HuH-7.5 (cell line): ENCODE measurements at places on chromosomes 11 and 22.

- DNase-seq = no peak
Observed at GRCh38 chr22:33005476-33005875, 52.7 kb downstream of the SYN3 start.

DNA sequence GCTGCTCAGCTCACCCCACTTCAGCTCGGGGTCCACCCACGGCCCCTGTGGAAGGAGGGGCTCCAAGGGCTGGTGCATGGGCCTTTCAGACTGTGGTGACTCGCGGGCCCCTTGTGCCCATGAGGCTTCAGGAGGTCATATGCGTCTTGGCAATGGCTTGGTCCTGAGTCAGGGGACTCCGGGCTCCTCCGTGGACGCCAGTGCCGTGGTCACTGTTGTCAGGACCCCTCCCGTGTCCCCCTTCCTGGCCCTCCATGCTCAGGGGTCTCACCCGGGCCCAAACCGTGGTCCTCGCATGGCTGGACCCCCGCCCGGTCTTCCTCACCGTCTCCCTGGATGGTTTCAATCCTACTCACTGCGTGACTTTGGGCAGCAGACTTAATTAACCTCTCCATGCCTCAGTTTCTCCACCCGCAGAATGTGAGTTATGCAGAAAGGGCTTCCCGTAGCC, 436.4 kb downstream of the TBC1D22A start:
- DNase-seq = no peak

DNA sequence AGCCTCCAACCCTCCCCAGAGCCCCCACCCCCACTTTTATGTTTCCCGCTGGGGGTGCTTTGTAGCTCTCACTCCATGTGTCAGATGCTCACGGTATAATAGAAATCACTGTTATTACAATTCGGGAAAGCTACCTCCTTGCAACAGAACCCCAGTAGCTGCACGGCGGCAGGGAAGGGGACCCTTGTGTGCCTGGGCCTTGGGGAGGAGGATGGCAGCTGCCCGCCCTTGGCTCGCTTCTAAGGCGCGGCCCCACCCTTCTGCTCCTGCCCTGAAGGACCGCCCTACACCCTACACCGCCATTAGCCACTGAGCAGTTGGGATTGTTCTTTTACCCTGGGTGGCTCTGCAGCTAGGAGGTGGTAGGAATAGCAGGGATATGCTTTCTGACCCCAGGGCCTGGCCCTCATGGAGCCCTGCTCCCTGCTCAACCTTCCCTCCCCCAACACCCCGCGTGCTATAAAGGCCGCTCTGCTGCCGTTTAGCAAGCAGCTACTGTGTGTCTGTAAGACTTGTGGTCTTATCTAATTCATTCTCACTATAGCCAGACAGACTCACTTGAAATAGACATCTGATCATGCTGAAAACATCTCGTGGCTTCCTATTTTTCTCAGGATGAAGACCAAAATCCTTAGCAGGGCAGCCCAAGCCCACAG, 219.7 kb downstream of the CEP164 start:
- no peak for DNase-seq

- no peak for DNase-seq
Observed at GRCh38 chr22:31639436-31640039, 22.5 kb downstream of the PISD start.

DNA sequence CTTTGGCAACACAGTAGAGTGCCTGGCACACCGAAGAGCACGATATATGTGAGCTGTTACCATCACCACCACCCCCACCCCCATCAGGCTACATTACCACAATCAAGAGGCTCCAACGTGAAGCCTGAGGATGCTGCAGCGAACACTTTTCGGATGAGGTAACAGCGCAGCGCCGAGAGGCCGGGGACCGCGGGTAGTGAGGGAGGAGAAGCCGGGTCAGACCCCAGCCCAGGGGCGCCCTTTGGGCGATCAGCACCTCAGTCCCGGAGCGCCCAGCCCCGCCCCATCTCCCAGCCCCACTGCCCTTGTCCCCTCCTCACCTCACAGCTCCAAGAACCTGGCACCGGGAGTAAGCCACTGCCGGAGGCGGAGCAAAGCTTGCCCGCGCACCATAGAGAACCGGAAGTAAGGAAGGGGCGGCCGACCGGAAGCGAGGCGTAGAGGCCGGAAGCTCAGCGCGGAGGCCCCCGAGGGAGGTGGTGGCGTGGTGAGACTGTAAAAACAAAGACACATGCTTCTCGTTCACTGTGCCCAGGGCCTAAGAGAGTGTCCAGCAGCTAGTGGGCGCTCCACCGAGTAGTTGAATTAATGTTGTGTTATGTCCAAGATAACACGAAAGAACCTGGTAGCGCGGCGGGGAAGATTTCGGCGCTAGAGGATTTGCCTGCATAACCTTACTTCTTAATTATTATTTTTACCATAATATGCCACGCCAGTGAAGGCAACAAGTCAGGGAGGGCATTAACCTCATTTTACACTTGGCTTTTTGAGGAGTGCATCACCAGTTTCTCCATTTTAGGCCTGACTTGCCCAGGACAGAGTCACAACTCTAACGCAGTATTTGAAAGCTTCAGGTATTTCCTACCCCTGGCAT, at the start of gene THOC5:
Gene THOC5, minus strand, starts transcription at position 407 of the 874 bp plus-strand sequence. CDS start 4,610 bp downstream, outside the sequence.
- peak; percentile 99 for DNase-seq

DNA sequence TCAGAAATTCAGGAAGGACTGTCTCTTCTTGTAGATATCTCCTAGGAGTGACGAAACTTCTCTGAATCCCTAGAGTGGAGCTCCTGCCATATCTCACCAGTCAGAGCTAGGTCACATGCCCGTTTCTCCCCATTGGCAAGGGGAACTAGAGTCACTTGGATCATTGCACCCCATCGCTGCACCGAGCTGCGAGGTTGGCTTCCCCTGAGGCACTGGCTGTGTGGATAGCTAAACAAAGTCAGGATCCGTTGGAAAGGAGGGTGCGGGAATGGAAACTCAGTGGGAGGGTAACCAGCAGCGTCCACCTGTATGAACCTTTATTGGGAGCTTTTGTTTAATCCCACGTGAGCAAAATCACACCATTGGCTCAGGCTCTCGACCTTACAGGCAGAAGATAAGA, 283.8 kb downstream of the BRD1 start:
- DNase-seq = no peak

- DNase-seq = no peak
Observed at GRCh38 chr11:5242933-5243815, 6.5 kb downstream of the HBG1 start.

- DNase-seq = no peak
Observed at GRCh38 chr22:49923445-49923844, 5.0 kb downstream of the CRELD2 start.

- peak; percentile 59 for DNase-seq
Observed at GRCh38 chr11:117702946-117703598, 93.9 kb downstream of the DSCAML1 start.

DNA sequence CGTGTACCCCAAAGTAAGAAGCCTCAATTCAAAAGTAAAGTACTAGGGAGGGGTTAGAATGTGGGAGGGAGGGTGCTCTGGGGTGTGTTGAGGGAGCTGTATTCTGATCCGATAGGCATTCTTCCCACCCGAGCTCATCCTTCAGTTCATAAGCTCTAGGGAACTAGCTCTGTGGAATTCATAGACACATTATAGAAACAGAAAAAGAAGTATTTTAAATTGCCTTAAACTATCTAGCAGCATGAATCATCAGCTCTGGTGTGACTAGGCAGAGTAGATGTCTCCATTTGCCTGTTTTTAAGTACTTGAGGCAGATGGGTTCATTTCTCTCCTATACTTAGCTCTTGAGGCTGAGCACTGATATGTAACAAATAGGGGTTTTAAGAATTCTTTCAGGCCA, 7.3 kb upstream of the SGSM3 start:
- DNase-seq = no peak

DNA sequence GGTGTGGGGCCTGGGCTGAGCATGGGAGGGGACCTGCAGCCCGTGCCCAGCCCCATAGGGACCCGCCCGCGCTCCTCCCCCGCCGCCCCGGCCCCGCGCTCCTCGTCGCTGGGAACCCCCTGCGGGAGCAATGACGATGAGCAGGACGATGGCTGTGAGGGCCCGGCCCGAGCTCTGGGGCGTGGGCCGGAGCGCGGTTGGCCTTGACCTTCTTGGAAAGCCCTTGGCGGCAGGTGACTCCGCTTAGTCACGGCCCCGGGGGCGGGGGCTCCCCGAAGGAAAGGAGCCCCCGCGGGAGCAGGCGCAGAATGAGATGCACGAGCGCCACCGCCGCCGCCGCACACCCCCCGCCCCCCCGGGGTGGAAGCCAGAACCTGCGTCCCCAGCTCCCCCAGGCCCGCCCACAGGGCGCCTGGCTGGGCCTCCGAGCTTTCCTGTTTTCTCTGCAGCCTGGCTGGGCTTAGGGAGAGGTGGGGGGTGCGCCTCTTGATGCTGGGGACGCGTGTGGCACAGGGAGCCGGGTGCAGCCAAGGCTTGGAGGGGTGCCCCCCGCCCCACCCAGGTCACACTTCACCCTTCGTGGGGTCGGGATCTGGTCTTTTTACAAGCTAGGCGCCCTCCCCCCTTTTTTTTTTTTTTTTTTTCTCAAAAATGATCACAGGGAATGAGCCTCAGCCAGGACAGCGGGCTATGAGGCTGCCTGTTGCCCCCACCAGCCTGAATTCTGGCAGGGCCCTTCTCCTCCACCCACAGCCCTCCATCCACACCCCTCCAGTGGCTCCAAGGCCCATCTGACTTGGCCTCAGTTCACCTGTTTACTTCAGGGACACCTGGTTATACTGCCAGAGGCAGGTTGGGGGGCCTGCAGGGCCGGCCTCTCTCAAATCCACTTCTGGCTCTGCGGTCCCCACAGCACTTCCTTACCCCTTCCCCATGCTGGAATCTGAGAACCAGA, 17.9 kb downstream of the CRELD2 start:
- peak; percentile 86 for DNase-seq

- no peak for DNase-seq
Observed at GRCh38 chr22:37248251-37248650, 4.2 kb upstream of the RAC2 start.

- DNase-seq = no peak
Observed at GRCh38 chr11:11558396-11558795, 63.4 kb downstream of the GALNT18 start.

DNA sequence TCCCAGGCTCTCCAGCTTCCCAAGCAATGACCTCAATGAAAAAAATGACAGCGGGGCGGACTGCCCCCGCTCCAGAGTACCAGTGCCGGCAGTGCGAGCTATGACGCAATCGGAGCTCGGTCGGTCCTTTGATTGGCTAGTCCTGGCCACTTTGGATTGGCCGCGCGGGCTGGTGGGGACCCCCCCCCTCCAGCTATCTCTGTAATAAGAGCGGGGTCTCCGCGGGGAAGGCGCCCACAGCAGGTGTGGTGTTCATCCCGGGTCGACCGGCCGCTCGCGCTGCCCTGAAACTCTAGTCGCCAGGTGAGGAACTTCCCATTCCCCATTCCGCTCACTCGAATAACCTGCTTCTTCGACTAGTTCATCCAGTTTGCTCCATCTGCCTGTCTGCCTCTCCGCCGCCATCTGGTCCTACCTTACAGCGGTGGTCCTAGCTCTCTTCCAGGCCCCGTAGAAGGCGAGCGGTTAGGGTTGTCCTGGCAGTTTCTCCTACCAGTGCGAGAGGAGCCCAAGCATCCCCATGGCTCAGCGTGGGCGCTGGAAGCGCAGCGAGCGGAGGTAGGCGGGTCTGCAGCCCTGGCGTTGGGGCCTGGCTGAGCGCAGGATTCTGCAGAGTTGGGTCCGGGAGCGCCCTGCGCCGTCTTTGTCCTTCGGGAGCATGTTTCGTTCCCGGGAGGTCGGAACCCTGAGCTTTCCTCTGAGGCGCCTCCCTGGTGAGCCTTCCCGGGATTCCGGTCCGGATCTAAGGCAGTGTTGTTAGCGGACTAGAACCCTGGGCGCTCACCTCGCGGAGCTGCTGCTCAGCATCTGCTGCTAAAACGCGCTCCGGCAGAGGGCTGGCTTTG, at the start of gene CALCB:
Gene CALCB, plus strand, starts transcription at position 233 of the 845 bp plus-strand sequence. CDS start 1,126 bp downstream, outside the sequence.
- DNase-seq = peak; percentile 25

- no peak for DNase-seq
Observed at GRCh38 chr11:8038393-8038792, 42.6 kb upstream of the TUB start.

- no peak for DNase-seq
Observed at GRCh38 chr11:72123117-72123653, 10.7 kb upstream of the ANAPC15 start.

DNA sequence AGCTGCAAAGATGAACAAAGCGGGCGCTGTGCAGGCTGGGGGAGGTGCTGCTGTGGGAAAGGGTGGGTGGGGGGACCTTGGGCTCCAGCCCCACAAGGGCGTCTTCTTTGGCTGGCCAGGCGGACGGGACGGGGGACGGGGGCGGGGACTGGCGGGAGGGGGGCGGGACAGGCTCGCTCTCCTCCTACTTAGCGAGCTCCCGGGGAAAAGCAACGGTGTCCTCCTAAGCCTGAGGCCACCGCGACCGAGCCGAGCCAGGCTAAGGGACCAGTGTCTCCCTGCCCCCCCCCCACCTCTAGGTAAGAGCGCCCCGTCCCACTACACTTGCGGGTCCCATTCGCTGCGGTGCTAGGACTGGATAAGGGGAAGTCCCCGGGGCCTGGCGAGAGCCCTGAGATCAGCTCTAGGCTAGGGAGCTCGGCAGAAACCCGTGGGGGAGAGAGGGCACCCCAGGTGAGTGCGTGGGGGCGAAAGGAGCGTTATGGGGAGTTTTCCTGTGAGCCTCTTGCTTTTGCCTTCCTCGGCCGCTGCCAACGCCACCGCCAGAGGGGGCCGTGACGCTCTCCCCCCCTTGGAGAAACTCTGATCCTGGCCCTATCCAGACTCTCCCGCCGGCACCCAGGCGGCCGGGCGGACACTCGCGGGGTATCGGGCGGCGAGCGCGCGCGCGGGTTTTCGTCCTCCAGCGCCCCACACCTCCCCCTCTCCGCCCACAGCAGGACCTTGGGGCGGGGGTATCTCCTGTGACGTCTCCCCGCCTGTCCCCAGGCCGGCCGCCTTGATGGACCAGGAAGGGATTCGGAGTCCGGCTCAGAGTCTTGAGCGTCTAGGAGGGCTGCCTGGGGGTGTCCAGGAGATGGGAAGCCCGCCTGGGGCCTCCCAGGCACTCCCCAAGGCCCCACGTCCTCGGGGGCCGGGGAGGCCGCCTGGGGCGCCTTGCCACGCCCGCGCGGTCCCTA, at the start of gene PHLDB1:
Gene PHLDB1, plus strand, starts transcription at position 215 of the 959 bp plus-strand sequence. CDS start 6,222 bp downstream, outside the sequence.
- DNase-seq = peak; percentile 62

- no peak for DNase-seq
Observed at GRCh38 chr11:96196181-96196662, 146.8 kb downstream of the MAML2 start.

- no peak for DNase-seq
Observed at GRCh38 chr11:112925516-112926310, 35.5 kb upstream of the NCAM1 start.

DNA sequence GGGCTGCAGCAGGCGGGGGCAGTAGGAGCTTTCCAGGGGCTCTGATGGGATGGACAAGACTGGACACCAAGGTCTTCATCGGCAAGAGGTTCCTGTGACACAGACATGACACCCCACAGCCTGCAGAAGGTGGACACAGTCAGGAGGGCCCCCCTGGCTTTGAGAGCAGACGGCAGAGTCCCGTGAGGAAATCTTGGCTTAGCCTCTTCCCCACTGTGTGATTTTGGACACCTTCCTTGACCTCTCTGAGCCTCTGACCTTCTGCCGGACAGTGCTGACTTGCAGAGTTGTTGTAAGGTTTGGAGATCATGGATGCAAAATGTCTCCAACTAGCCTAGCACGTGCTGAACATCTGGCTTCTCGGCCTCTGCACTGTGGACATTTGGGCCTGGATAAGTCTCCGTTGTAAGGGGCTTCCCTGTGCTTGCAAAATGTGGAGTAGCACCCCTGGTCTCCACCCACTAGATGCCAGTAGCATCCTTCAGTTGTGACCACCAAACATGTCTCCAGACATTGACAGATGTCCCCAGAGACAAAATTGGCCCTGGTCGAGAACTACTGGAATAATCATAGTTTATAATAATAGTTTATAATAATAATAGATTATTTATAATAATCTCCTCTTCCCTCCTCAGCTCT, 54.6 kb downstream of the MCM5 start:
- DNase-seq = no peak

- no peak for DNase-seq
Observed at GRCh38 chr11:69438286-69438920, 43.1 kb upstream of the LINC01488 start.
